ENCODE measurements at places on chromosomes 5 and 9.

DNA sequence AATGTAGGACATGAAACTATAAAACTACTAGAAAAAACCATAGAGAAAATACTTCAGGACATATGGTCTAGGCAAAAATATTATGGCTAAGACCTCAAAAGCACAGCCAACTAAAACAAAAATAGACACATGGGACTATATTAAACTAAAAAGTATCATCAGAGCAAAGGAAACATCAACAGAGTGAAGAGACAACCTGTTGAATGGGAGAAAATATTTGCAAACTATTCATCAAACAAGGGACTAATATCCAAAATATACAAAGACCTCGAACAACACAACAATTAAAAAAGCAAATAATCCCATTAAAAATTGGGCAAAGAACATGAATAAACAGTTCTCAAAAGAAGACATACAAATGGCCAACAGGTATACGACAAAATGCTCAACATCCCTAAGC lies 210.9 kb downstream of the PCSK1 start:
- no peak for DNase-seq

GRCh38 chr5:180515294-180515693 lies 21.1 kb downstream of the CNOT6 start:
- no peak for DNase-seq

GRCh38 chr5:87392801-87393200 lies 19.9 kb downstream of the CCNH start:
- no peak for DNase-seq

DNA sequence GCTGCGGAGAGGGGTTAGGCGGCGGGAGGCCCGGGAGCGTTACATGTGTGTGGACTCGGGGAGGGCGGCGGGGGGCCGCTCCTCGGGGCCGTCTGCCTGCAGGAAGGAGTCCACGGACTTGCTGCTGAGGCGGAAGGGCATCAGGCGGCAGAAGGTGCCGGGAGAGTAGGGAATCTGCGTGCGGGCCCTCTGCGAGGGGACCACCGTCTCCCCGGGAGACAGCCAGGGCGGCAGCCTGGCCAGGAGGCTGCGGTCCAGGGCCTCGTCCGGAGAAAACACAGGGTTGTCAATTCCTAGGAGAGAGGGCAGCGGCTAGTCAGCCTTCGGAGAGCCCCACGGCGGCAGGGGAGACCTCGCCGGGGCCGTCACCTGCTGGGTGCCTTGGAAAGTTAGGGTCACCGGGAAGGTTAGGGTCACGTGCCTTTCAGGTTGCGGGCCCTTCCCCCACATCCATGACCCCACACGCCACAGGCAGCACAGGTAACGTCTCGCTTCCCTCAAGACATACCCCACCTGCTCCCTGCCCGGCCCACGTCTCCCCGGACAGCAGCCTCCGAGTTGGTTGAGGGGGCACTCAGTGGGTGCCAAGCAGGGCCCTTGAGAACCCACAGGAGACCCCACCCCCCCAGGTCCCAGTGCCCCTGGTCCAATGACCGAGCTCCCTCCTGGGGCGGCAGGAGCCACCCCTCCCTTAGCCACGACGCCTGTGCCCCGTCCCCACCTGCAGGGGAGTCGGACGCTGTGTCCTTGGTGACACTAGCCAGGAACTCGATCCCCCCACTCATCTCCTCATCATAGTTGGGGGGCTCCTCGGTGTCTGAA lies 32.1 kb downstream of the EXOC3 start:
- DNase-seq = peak; percentile 66

DNA sequence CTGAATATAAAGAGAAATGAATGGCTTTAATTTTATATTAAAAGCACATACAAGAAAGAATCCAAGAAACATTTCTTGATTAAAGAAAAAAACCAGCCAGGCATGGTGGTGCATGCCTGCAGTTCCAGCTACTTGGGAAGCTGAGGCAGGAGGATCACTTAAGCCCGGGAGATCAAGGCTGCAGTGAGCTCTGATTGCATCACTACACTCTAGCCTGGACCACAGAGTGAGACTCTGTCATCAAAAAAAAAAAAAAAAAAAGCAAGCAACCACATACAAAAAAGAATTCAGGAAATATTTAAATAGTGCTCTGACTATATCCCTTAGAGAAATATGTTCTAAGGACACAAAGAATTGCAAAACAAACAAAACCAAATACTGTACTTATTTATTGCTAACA lies 2.5 kb upstream of the PLAC8L1 start:
- no peak for DNase-seq

DNA sequence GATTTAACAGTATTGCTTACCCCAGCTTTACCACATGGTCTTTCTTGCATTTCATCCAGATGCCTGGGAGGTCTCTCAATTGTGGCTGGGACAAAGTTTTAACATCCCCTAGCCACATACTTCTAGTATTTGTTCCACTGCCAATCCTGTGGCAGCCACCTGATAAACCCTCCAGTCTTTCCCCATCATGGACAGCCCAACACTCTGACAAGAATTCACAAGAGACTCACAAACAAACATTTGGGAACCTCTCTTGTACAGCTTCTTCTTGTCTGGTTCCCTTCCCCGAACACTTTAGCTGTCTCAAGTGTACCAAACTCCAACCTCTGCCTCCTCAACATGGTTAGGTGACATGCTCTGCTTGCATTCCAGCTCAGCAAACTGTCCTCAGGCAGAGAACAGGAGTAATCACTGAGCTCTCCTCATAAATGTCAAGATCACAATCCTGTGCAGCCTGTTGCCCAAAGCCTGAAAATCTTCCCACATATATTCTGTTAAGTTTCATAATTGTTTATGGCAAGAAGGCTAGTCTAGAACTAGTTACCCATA lies 59.7 kb downstream of the STRBP start:
- no peak for DNase-seq

GRCh38 chr5:139341689-139342422 lies at the start of gene PAIP2:
PAIP2 (plus strand) TSS chr5:139341854; CDS start chr5:139363785, 21,931 bp downstream.
- DNase-seq = peak; percentile 98

DNA sequence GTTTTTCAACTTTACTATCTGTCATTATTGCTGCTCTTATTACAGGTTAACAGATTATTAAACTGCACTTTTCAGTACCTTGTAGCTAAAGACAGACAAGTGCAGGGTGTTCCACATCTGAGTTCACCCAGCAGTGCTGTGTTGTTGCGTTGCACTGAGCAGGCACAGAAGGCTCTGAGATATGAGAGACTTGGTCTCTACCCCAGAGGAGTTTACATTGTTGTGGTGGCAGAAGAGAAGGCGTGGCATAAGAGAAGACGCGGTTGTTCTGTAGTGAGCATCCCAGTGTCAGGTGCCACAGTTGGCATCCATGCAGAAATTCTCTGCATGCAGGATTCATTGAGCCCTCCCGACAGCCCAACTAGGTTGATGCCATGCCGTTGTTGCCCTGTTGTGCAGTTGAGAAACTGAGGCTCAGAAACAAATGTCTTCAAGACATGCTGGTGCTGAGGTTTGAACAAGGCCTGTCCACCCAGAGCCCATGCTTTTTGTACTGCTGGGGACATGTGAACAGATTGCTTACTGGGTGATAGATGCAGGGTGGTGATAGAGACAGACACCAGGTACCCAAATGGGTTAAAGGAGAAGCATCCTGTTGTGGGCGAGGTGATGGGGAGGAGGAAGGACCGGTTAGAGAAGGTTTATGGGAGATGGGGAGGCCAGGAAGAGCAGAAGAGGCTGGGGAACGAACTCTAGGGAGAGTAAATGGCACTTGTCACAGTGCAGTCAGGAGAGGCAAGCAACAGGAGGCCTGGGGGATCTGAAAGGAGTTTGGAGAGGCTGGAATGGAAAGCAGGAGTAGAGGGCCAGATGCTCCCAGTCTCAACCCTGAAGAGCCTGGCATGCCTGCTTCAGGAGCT lies 8.2 kb downstream of the ABL1 start:
- no peak for DNase-seq

DNA sequence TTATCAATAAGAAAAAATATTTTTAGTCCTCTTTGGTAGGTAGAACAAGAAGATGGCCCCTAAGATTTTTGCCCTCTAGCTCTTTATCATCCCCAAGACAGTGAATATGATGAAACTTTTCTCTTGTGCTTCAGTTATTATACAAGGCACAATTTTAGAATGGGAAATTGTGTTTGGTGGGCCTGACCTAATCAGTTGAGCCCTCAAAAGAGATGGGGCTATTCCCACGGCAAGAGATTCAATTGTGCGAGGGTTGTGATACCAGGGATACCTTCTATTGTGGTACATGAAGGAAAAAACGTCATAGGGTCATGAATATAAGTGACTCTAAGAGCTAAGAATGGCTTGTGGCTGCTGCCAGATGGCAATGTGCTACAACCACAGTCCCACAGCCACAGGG lies 94.0 kb upstream of the COX7C start:
- no peak for DNase-seq

GRCh38 chr9:9585920-9586319 lies 1026.9 kb downstream of the PTPRD start:
- no peak for DNase-seq

GRCh38 chr5:10668697-10669096 lies 92.3 kb downstream of the DAP start:
- no peak for DNase-seq

DNA sequence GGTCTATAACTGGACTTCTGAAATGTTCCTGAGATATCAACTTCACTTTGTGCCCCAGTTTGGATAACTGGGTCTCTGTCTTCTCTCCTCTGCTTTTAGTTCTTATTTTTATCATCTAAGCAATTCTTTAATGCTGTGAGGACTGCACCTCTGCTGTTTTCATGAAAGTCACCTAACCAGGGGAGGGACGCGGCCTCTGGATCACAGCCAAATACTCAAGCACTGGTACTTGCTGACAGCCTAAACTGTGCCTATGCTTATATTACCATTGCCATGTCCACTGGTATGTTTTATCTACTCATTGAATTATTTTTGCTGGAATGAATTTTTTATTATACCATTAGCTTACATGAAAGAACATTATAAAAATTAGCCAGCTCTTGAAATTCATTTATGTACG lies 674.0 kb downstream of the DMRTA1 start:
- no peak for DNase-seq

- DNase-seq = no peak
Observed at GRCh38 chr5:17182494-17182893, 34.9 kb upstream of the BASP1 start.

- peak; percentile 40 for DNase-seq
Observed at GRCh38 chr9:114207034-114207810, 51.9 kb downstream of the COL27A1 start.

GRCh38 chr9:37801287-37801850 lies 772 bp downstream of the DCAF10 start:
- DNase-seq = peak; percentile 22

GRCh38 chr9:37025071-37025822 lies 8.8 kb downstream of the PAX5 start:
- DNase-seq = no peak

Measured in tibial artery (tissue), 4 donors.